ENCODE measurements at places on chromosomes 13 and 19. TPM values are rescaled to one million over a fixed set of nuclear protein-coding genes. Genes with fewer than 3 reads are reported as not detected.

The ATP4A gene
- total RNA-seq: not detected

The ZIC2 gene
- total RNA-seq: 7.0 TPM

The GPR4 gene
- total RNA-seq: not detected

The ARHGAP33 gene
- 5.4 TPM for total RNA-seq

DNA sequence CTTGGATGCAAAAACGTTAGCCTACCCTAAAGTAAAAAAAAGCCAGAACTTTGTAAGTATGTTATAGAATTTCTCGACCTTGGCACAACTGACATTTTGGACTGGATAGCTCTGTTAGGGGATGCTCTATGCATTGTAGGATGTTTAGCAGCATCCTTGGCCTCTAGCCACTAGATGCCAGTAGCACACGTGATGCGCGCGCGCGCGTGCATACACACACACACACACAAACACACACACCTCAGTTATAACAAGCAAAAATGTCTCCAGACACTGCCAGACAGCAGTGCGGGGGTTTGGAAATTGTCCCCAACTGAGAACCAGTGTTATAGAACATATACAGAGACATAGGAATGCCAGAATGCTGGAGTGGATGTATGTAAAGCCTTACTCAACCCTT is 17.2 kb downstream of the ZNF226 start:
- DNase-seq: no peak

DNA sequence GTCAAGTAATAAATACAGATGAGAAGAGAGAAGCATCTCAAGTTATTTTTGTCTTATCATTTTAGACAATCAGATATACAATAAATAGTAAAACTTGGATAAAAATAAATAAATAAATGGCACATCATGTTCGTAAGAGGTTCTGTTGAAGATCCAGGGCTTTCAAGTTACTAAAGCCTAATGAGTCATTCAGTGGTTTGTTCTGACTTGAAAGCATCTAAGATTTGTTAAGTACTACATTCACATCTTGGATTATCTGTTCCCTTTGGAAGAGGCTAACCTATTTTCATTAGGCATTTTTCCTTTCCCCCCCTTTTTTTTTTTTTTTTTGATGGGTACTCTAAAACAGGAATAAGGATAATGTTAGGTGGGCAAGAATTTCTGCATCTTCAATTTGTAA is 429.3 kb downstream of the PCDH20 start:
- DNase-seq: no peak

- no peak for DNase-seq
Measured at GRCh38 chr19:29675650-29676186, 10.5 kb downstream of the PLEKHF1 start.

GRCh38 chr19:32674153-32674930 is 638 bp downstream of the ANKRD27 start:
- peak; percentile 11 for DNase-seq

DNA sequence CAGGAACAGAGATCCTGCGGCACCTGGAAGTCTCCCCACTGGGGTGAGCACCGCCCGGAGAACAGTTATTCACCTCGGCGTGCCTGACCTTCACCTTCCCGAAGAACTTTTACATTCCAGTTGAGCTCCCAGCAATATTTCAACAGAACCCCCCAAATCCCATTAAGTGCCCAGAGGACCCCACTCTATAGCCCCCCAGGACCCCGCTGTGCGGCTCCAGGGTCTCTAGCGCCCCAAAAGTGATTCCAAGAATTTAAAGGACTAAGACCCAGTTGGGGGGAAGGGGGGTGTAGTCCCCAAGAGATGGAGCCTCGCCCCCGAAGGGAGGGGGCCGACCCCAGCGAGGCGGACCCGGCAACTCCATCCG is 480 bp downstream of the GPR108 start:
- no peak for DNase-seq

DNA sequence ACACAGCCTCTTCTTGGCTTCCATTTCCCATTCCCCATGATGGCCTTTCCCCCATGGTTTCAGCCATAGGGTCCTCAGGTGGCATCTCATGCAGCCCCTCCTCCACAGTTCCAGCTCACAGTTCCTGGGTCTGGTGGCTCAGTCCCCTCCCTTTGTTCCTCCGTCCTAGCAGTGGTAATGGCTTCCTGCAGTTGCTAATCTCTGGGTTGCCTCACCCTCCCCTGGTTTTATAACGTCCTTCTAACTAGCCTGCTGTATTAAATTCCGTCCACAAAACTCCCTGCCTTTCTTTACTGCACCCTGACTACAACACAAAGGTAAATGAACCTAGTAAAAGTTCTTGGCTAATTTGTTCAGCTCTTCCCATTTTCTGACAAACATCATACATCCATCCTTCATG is 30.9 kb downstream of the CCDC70 start:
- no peak for DNase-seq

DNA sequence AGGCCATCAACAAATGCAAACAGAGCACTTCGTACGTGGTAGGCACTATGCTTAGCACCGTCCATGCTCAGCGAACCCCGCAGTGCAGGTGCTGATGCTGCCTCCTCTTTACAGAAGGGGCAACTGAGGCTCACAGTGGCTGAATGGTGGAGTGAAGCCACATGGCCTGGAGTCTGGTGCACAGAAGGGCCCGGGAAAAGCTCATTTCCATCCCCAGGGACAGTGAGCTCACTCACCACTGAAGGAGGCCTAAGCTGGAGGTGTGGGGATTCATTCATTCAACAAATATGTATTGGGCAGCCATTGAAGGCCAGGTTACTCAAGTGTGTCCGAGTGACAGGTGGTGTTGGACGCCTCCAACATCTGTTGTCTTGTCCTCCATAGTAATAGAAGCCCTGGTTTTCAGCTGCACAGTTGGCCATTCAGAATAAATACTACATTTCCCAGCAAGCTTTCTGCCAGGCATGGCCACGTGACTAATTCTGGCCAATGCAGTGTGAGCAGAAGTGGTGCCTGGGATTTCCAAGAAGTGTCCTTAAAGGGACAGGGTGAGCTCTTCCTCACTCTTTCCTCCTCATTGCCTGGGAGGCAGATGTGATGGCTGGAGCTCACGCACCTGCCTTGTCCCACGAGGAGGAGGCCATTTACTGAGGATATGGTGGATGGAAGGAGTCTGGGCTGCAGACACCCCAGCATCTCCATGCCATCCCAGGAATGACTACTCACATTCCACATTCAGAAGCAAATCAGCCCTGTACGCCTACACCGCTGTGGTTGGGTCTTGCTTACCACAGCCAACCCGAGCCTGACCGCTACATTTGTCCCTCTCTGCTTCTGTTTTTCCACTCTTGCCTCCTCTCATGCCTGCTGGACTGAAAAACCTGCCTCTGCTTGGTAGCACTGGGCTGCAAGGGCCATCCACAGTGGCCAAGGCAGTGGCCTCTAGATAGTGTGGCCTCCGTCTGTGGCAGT is 2.3 kb upstream of the ZNRF4 start:
- DNase-seq: peak; percentile 36

DNA sequence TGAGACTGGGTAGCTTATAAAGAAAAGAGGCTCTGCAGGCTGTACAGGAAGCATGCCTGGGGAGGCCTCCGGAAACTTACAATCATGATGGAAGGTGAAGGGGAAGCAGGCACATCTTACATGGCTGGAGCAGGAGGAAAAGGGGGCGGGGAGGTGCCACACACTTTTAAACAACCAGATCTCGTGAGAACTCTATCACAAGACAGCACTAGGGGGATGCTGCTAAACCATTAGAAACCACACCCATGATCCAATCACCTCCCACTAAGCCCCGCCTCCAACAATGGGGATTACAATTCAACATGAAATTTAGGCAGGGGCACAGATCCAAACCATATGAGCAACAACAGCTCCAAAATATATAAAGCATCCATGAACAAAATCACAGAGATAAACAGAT is 46.5 kb upstream of the GTF2F2 start:
- DNase-seq: no peak

DNA sequence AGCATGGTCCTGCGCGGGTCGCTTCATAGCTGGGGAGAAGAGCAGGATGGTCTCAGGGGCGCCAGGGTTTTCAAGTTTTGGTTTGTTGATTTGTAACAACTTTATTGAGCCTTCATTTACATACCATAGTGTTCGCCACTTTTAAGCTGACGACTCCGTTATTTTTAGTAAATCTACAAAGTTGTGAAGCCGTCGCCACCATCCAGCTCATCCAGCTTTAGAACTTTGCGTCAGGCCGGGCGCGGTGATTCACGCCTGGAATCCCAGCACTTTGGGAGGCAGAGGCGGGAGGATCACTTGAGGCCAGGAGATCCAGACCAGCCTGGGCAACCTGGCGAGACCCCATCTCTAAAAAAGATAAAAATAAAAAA is 404 bp downstream of the C19orf44 start:
- DNase-seq: peak; percentile 56

GRCh38 chr13:54627646-54628372 is 1599.2 kb downstream of the OLFM4 start:
- no peak for DNase-seq

- no peak for DNase-seq
Measured at GRCh38 chr13:111854403-111854802, 212.5 kb upstream of the SOX1 start.

DNA sequence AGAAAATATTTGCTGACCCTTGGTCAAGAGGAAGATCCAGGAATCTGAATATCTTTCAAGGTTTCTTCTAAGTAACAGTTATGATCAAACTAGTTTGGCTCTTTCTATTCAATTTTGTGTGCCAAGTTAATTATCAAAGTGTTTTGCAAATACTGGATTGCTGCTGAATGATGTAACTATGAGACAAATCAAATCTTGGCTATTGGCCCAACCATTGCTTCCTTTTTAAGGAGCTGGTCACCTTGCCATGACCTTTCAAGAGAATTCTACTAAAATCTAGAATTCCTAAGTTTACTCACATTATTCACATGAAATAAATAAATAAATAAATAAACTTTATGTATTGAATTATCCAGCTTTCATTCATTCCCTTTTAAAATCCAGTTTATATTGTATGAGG is 371.8 kb downstream of the SLITRK6 start:
- DNase-seq: no peak

GRCh38 chr19:16148443-16149229 is 5.2 kb downstream of the HSH2D start:
- DNase-seq: no peak

- DNase-seq: no peak
Measured at GRCh38 chr13:95235199-95235756, 66.0 kb downstream of the ABCC4 start.

DNA sequence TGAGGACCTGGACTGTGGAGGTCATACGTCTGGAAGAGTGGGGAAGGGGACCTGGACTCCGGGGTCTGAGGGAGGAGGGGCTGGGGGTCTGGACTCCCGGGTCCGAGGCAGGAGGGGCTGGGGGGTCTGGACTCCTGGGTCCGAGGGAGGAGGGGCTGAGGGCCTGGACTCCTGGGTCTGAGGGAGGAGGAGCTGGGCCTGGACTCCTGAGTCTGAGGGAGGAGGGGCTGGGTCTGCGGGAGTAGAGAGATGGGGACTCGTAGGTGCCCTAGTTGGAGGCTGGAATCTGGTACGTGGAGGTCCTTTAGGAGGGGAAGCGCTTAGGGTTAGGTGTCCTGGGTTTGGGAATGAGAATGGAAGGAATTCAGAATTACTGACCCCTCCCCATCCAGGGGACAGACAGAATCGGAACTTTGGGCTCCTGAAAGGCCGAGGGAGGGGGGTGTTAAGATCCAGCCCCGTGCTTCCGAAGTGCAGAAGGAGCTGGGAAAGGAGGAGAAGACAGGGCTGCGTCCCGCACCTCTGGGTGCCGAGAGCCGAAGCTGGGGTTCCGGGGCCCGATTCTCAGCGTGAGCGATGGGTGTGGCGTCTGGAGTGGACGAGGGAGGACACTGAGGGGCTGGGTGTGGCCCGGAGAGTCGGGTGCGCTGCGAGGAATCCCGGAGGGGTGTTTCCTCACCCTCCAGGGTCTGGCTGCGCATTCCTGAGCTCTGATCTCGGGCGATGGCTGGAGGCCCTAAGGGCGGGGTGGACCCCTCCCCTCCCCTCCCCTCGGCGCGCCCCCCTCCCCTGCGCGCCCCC is 608 bp downstream of the MYADM start:
- DNase-seq: peak; percentile 68

Data from MCF 10A (cell line).